Cortex of kidney (tissue), 1 donor: ENCODE measurements at places on chromosomes 6 and 20.

GRCh38 chr6:169251822-169252504 lies 1.7 kb downstream of the THBS2 start:
- DNase-seq = no peak

DNA sequence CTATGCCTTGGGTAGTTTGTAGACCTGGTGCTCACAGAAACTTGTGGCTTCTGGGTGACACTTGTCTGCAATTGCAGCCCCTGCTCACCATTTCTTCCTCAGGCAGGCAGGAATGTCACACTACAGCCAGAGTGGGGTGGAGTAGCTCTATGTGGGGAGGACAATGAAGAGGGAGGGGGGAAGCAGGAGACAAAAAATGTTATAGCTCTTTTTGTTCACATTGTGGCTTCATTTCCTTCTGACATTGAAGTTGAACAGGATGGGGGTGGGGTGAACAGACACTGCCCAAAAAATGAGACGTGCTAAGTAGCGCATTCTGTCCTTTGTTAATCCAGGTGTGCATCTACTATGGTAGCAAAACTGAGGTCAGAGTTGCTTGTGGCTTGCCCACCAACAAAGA lies at the start of gene THEMIS:
Gene THEMIS (minus strand): TSS at position 124 of the 400 bp plus-strand sequence. CDS start 126 bp downstream, outside the sequence.
- DNase-seq = no peak

DNA sequence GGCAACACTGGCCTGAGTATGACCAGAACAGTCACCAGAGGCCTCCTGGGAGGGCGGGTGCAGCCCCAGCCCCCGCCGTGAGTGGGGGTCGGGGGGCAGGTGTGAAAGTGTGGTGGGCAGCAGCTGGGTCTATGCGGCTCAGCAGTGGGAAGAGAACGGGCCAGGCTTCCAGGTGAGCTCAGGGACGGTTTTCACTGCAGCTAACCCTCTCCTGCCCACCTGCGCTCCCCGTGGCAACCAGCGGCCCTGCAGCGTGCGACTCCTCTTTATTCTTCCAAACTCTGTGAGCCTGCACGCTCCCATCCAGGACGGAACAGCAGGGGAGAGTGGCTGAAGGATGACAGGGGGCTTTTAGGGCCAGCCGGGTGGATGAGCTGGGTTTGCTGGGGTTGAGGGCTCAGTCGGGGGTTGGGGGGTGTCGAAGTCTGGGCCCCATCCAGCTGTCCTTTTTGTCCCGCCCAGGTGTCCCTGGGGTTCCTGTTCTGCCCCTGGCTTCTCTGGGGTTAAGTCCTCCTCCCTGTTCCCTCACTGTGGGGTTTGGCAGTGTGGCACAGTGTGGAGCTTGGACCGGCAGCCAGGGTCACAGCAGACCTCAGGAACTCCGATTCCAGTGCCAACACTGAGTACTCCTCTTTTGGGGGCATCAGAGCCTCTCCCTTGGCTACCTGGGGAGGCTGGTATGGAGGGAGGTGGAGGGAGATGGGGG lies 859 bp upstream of the BIRC7 start:
- no peak for DNase-seq

GRCh38 chr6:45428727-45429126 lies 51.0 kb upstream of the SUPT3H start:
- no peak for DNase-seq
